Ovary (tissue), 10 donors: ENCODE measurements at places on chromosomes 16 and 17. TPM values are rescaled to one million over a fixed set of nuclear protein-coding genes. Genes with fewer than 3 reads are reported as not detected.

NACA2 gene
- total RNA-seq: not detected

GRCh38 chr16:21642861-21643260 is 9.5 kb downstream of the IGSF6 start:
- DNase-seq: no peak

- no peak for DNase-seq
These were observed 35.4 kb downstream of the RGS9 start for GRCh38 chr17:65172496-65173136.

DNA sequence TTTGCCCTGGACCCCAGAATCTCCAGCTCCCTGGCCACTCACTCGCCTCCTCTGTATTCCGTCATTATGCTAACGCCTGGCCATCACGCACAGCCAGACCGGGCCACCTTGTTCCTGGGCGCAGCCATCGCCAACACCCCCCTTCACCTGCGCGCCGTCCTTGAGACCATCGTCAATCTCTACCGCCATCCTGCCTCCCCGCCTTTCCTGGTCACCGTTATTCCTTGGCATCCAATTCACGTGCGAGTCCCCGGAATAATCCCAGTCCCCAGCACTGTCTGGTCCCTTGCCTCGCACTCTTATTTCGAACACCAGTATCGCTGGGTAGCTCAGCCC is 541 bp downstream of the VKORC1 start:
- no peak for DNase-seq

GRCh38 chr17:79174193-79174765 is 99.7 kb downstream of the ENGASE start:
- DNase-seq: no peak
